ENCODE measurements at places on chromosomes 2 and 18. TPM values are rescaled to one million over a fixed set of nuclear protein-coding genes. Genes with fewer than 3 reads are reported as not detected.
A peak's percentile ranks its signal among the peaks of the same experiment; 100 is the strongest.

- H3K27ac ChIP-seq, result no peak overlapping the region
- no peaks in the 10 kb centered on the region for H3K36me3 ChIP-seq
- no peaks in the 10 kb centered on the region for H3K4me1 ChIP-seq
- DNase-seq, result no peak
- no peak overlapping the region for H3K4me3 ChIP-seq
These were observed 397.2 kb upstream of the CDH19 start for GRCh38 chr18:67001052-67001451.

The BIN1 gene
- total RNA-seq, result 99.4 TPM

DNA sequence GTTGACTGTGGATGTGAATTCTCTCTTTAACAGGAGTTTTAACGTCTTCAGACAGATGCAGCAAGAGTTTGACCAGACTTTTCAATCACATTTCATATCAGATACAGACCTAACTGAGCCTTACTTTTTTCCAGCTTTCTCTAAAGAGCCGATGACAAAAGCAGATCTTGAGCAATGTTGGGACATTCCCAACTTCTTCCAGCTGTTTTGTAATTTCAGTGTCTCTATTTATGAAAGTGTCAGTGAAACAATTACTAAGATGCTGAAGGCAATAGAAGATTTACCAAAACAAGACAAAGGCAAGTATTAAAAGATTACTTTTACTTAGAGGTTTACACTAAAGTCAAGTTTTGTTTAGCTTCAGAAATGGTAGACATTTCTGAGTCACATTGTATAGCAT is 30.2 kb upstream of the TYMS start:
- no peaks in the 10 kb centered on the region for H3K4me1 ChIP-seq
- no peak overlapping the region for H3K27ac ChIP-seq
- DNase-seq, result no peak
- H3K36me3 ChIP-seq, result no peaks in the 10 kb centered on the region
- H3K4me3 ChIP-seq, result no peak overlapping the region

DNA sequence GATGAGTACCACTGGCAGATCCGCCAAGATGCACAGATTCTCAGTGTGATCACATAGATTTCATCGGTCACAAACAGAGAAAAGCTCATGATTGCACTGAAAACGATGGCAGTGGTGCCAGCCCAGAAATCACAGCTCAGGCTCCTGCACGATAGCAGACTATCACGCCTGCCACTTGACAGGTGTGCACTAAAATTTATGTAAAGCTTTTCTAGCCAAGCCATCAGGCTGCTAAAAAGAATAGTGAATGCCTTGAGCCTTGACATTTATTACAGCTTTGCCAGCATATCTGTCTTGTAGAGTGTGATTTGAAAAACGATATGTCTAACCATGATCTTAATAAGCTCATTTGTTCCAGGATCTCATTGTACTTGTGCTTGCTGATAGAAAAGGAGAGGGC is 409.5 kb upstream of the CWC22 start:
- DNase-seq, result no peak
- H3K27ac ChIP-seq, result no peak overlapping the region
- no peak overlapping the region for H3K4me3 ChIP-seq
- H3K27me3 ChIP-seq, result no peaks in the 10 kb centered on the region
- H3K36me3 ChIP-seq, result no peaks in the 10 kb centered on the region

DNA sequence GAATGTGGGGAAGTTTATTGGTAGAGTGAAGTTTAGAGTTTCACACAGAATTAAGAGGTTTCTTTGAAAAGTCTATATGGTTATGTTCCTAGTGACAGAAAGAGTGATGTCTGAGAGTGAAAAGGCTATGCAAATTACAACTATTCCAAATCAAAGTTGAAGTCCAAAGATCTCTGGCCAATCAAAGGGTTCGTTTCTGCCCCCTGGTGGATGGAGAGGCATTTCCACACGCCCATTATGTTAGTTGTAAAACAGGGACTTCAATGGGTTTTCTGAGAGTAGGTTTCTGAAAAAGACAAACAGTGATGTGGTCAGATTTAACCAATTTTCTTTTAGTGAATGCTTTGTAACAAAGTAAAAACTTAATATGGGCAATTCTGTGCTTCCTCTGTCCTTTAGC is 441.5 kb upstream of the POU3F3 start:
- no peaks in the 10 kb centered on the region for H3K36me3 ChIP-seq
- no peak overlapping the region for H3K27ac ChIP-seq
- no peak for DNase-seq
- H3K27me3 ChIP-seq, result no peaks in the 10 kb centered on the region
- H3K4me3 ChIP-seq, result no peak overlapping the region
- H3K4me1 ChIP-seq, result no peaks in the 10 kb centered on the region

DNA sequence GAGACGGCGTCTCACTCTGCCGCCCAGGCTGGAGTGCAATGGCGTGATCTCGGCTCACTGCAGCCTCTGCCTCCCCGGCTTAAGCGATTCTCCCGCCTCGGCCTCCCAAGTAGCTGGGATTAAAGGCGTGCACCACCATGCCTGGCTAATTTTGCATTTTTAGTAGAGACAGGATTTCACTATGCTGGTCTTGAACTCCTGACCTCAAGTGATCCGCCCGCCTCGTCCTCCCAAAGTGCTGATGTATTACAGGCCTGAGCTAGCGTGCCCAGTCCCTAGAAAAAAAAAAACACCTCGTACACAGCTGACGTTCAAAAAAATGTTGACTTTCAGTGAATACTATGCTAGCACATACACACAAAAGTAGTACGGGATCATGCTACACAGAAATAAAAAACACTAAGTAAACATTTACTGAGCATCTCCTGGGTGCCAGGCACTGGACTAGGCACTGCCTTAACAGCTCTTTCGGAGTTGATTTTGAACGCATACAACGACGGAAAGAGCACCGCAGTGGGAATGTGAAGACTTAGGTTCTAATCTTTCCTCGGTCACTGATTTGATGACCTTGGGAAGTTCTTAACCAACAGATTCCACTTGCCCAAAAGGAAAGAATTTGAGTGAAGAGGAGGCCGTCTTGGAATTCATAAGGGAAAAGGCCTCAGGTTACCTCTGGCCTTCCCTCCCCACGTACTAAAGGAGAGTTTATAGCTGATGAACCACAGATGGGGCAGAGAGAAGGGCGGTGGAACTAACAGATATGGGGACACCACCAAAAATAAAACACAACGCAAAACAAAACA is 1.1 kb downstream of the DNAJC27 start:
- DNase-seq, result no peak
- peak overlapping the region; percentile 99 for H3K27ac ChIP-seq
- H3K36me3 ChIP-seq, result no peaks in the 10 kb centered on the region
- peak overlapping the region; percentile 82 for H3K4me3 ChIP-seq
- H3K4me1 ChIP-seq, result peaks cover 24% of the 10 kb centered on the region

The LBX2 gene
- total RNA-seq, result 0.30 TPM

GRCh38 chr18:9419956-9420631 is 55.2 kb upstream of the RALBP1 start:
- no peak for DNase-seq
- H3K4me1 ChIP-seq, result no peaks in the 10 kb centered on the region
- H3K4me3 ChIP-seq, result no peak overlapping the region
- no peaks in the 10 kb centered on the region for H3K27me3 ChIP-seq
- H3K27ac ChIP-seq, result no peak overlapping the region

The MERTK gene
- total RNA-seq, result 0.67 TPM

DNA sequence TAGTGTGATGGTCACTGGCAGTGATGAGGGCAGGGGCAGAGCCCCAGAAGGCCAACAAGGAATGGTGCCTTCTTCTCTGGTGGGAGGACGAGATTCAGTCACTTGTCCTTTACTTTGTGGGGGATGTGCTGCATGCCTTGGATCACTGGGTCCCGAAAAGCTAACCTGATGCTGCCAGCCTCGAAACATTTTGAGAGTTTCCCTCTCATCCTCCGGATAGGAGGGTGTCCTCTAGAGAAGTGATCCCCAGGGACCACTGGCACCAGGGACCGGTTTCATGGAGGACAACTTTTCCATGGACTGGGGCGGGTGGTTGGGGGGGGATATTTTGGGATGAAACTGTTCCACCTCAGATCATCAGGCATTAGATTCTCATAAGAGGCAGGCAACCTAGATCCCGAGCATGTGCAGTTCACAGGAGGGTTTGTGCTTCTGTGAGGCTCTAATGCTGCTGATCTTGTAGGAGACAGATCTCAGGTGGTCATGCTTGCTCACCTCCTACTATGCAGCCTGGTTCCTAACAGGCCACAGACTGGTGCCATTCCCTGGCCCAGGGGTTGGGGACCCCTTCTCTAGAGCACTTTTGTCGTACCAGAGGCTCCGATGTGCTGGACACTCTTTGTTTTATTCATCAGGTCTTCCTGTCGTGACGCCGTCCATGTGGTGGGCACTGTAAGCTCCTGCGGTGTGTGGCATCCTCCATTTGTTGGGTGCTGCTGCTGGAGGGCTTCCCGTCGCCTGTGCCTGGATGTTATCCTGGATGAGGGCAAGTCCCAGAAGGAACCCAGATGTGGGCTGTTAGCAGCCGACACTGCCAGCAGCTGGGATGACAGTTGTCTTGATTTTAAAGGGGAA is 68.5 kb upstream of the HDAC4 start:
- no peaks in the 10 kb centered on the region for H3K27me3 ChIP-seq
- no peak overlapping the region for H3K27ac ChIP-seq
- H3K4me1 ChIP-seq, result no peaks in the 10 kb centered on the region
- DNase-seq, result no peak

GRCh38 chr2:178333851-178334250 is 117.1 kb downstream of the PRKRA start:
- H3K27me3 ChIP-seq, result peaks cover 5% of the 10 kb centered on the region
- H3K36me3 ChIP-seq, result no peaks in the 10 kb centered on the region
- no peaks in the 10 kb centered on the region for H3K4me1 ChIP-seq
- H3K4me3 ChIP-seq, result no peak overlapping the region

GRCh38 chr2:160608599-160608998 is 115.0 kb upstream of the RBMS1 start:
- no peaks in the 10 kb centered on the region for H3K36me3 ChIP-seq
- no peak overlapping the region for H3K4me3 ChIP-seq
- DNase-seq, result no peak
- H3K4me1 ChIP-seq, result peaks cover 10% of the 10 kb centered on the region

The SLC14A1 gene
- 3.6 TPM for total RNA-seq

GRCh38 chr2:217795706-217796465 is 206.9 kb downstream of the TNS1 start:
- no peaks in the 10 kb centered on the region for H3K4me1 ChIP-seq
- no peak for DNase-seq
- H3K36me3 ChIP-seq, result no peaks in the 10 kb centered on the region
- H3K27ac ChIP-seq, result no peak overlapping the region

- no peaks in the 10 kb centered on the region for H3K27me3 ChIP-seq
- H3K27ac ChIP-seq, result no peak overlapping the region
- DNase-seq, result no peak
These were observed 5.1 kb downstream of the SERPINB8 start for GRCh38 chr18:63974991-63975390.

DNA sequence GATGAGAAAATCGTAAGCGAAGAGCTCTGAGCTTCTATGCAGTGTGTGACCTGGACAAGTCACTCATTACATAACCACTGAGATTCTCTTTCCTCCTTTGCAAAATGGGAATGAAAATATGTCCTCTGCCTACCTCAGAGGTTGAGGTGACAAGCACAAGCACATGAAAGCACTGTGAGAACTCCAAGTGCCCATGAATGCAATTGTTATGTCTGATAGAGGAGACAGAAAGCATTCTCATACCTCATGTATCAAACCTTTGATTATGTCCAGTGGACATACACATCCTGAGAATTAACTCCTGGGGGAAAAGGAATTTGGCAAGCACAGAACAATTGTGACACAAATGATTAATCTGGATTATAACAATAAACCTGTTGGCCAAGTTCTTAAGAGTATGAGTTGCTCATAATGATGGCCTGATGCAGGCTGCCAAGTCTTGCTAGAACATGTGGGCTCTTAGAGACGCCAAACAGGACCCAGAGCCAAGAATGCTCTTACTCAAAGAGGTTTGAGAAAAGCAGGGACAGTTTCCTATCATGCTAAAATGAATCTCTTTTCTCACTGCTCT is 8.5 kb upstream of the RMDN2 start:
- H3K27me3 ChIP-seq, result no peaks in the 10 kb centered on the region
- H3K4me1 ChIP-seq, result no peaks in the 10 kb centered on the region
- no peaks in the 10 kb centered on the region for H3K36me3 ChIP-seq
- no peak overlapping the region for H3K27ac ChIP-seq

GRCh38 chr2:230821991-230822520 is 42.7 kb upstream of the ITM2C start:
- H3K27ac ChIP-seq, result no peak overlapping the region
- H3K27me3 ChIP-seq, result no peaks in the 10 kb centered on the region
- H3K36me3 ChIP-seq, result peaks cover 21% of the 10 kb centered on the region

GRCh38 chr18:44039826-44040225 is 640.9 kb upstream of the SETBP1 start:
- DNase-seq, result no peak
- no peak overlapping the region for H3K4me3 ChIP-seq
- H3K27ac ChIP-seq, result no peak overlapping the region

- H3K4me3 ChIP-seq, result no peak overlapping the region
- H3K36me3 ChIP-seq, result no peaks in the 10 kb centered on the region
- H3K27ac ChIP-seq, result no peak overlapping the region
- no peaks in the 10 kb centered on the region for H3K27me3 ChIP-seq
- H3K4me1 ChIP-seq, result no peaks in the 10 kb centered on the region
- DNase-seq, result no peak
These were observed 174.7 kb downstream of the MTX2 start for GRCh38 chr2:176443946-176444345.

DNA sequence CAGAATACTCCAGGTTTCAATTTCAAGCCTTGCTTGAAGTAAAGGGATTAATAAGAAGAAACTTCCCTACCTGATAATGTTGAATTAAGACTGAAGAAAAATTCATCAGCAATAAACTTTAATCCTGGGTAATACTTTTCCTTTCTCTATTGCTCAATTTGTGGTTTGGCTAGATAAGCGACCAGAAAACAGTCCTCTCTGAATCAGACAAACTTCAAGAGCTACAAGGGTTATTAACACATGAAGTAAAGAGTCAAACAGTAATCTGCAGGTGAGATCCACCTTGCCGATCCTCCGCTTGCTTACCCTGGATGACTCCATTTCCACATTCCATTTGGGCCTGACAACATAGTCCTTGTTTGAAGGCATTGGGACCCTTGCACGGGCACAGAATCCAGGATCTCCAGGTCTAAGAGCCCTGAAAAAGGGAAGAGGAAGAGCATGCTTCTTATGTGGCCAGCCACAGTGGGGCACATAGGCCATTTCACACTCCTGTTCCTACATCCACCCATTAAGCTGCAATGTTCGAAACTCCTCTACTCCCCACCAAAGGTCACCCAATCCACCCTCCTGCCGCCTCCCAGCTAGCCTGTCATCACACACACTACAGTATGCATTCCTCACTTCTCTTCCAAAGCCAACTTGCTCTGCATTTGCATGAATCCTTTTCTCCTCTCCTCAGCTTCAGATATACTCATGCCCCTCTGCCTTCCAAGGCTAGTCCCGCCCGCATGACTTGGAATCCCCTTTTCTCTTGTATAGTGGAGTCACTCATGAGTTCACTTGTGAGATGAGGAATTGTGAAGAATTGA is 39.8 kb downstream of the IWS1 start:
- H3K27me3 ChIP-seq, result no peaks in the 10 kb centered on the region
- H3K36me3 ChIP-seq, result peaks cover 70% of the 10 kb centered on the region
- H3K4me1 ChIP-seq, result peaks cover 24% of the 10 kb centered on the region
- no peak overlapping the region for H3K4me3 ChIP-seq

The KLHL29 gene
- total RNA-seq, result 1.9 TPM

- no peaks in the 10 kb centered on the region for H3K36me3 ChIP-seq
- H3K4me3 ChIP-seq, result no peak overlapping the region
- no peak for DNase-seq
- no peaks in the 10 kb centered on the region for H3K27me3 ChIP-seq
- H3K27ac ChIP-seq, result no peak overlapping the region
- H3K4me1 ChIP-seq, result no peaks in the 10 kb centered on the region
These were observed 118.4 kb downstream of the SH3BP4 start for GRCh38 chr2:235070063-235070706.

All from CD4-positive, alpha-beta memory T cell (primary cell).